ENCODE measurements at places on chromosomes 7 and 10.
A peak's percentile ranks its signal among the peaks of the same experiment; 100 is the strongest.

DNA sequence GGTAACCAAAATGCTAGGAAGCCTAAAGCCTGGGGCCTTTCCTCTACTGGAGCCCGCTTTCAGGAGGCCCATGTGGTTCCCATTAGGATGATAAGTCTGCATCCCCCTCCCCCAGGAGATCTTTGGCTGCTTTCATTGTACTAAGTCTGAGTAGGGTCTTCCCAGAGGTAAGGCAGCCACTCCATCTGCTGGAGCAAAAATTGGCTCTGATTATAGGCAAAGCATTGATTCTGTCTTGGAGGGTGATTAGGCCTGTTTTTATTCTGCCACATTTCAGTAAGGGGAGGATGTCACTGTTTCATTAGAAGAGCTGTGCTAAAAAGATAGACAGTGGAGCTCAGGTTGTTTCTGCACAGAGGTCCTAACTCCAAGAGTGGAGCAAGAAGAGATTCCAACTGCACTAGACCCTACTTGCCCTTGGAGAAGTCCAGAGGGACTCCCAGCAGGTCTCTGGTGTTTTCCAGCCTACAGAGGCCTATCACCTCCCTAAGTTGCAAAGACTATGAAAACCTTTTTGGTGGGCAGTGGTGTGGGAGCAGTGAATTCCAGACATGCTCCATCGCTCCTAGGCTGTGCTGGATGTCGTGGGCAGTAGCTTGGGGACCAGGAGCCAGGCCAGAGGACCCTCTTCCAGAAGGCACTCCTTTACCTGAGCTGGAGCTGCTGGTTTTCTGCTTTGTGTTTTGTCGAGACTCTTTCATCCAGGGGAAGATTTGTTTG lies 7.1 kb upstream of the HOXA2 start:
- no peak for DNase-seq

DNA sequence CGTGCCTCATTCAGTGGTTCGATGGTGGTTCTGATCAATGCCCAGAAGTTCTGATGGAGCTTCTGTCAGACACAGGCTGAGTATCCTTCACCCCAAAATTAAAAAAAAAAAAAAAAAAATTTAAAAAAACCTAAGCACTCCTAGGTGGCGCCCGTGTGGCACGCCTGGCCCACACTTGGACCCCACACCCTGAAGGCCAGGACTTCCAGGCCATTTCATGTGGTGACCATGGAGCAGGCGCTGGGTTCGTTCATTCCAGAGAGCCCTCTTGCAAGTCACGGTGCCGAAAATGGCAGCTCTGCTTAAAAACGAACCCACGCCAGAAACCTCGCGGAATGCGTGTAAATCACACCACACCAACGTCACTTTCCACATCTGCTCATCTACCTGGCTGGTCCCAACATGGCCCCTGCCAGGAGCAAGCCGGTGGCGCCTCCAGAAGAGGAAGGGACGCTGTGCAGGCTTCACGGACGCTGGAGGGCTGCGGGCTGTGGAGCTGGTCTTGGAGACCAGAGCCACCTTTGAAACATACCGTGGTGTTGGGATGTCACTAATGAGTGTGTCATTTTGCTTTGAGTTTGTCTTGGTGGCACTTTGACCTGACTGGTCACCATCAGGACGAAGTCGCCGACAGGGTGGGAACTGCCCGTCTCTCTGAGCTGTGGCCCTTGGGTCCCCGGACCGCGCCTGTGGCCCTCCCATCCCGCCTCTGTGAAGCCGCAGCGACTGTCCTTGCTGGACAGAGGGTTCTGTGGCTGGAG lies 46.0 kb upstream of the PRKAR1B start:
- no peak for DNase-seq

- no peak for DNase-seq
Observed at GRCh38 chr10:60125895-60126294, 219.5 kb upstream of the CCDC6 start.

- no peak for DNase-seq
Observed at GRCh38 chr10:122293961-122294380, 22.9 kb downstream of the BTBD16 start.

DNA sequence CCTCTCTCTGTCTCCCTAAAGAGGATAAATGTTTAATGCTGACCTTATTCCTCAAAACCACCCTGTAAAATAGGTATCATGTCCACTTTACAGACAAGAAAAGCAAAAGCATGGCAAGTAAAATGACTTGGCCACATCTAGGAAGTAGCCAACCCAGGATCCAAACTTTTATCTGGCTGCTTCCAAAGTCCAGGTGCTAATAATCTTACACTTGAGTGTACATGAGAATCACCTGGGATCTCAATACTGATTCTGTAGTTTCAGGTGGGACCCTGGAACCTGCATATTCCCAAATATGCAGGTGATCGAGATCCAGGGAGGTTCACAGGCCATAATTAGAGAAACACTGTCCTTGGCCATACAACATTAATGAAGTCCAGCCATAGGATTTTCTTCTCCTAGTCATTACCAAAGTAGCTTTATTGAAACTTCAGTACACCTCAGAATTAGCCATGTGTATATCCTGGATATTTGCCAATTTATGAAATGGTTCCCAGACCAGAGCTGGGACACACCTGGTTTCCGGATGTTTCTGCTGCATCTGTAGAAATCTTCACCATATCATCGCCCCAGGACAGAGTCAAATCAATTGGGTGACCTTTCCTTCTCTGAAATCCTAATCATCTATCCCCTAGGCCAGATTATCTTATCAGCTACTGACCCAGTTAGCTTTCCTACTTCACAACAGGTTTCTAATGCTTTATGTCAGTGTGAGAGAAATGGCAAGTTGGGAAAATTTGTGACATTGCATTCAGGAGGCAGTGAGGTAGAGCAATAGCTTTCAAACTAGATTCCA lies 119.1 kb upstream of the KMT2E start:
- DNase-seq = no peak

- DNase-seq = no peak
Observed at GRCh38 chr7:41738806-41739205, 35.9 kb upstream of the INHBA start.

DNA sequence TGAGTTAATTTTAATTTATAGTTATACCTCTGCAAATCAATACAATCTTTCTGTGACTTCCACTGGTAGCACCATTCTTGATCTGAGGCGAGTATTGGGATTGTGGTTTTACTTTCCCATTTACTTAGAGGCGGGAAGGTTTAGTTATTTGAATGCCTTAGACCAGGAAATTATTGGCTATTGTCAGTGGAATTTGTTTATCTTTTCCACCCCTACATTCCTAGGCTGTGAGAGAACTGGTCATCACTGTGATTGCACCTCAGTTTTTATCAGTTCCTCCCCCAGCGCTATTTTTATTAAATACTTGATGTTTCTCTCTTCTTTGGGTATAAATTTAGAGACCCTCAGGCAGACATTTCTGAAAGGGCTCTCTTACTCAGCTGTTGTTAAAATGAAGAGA lies 29.9 kb downstream of the CDK14 start:
- DNase-seq = no peak

DNA sequence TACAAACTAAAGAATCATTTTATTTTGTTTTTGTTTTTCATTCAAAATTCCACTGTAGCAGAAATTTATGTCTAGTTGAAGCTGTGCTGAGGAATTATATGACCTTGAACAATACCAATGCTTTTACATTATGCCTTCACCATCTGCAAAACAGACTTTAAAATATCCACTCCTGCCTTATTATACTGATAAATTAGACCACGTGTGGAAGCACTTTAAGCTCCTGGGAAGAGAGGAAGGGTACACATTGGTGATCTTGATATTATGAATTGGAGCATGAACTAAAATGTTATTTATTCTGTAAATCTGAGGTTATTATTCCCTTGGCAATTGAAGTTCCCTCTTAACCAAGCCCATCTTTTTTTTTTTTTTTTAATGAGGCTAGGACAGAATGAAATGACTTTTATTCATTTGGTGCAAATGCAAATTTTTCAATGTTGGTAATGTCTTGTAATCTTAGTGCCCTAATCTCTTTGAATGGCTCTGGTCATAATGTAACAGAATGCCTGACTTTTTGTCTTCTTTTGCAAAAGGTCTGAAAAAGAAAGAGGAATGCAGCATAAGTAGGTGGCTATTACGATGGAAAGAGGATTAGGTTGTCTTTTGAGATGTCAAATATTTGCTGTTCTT lies 139.9 kb upstream of the COBL start:
- DNase-seq = no peak

DNA sequence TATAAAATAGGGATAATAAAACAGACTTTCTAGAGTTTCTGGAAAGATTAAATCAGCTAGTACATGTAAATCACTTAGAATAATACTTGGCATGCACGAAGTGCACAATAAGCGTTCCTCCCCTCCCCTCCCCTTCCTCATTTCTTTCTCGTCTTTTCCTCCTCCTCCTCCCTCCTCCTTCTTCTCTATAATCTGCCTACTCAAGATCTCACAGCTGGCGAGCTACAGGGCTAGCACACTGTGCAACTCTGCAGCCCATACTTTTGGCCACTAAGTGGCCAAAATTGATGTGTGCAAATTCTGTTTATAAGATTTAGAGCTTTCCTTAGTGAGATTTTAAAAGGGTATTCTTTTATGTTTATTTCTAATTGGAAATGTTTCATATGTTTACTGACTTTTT lies 565.3 kb downstream of the PHTF2 start:
- no peak for DNase-seq

DNA sequence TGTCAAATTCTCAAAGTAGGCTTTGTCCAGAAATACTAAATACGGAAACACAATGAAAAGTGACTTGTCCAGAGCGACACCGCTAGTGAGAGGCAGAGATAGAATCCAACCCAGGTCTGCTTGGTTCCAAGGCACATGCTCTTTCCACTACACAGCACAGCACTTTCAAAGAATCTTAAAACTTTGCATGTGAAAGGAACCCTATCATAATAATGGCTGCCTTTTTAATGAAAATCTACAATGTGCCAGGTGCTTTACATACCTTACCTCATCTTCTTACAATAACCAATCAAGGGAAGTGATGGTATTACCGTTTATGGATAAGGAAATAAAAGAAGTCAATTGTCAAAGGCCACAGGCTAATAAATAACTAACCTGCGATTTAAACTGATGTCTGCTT lies 2.6 kb downstream of the CHCHD3 start:
- no peak for DNase-seq

- no peak for DNase-seq
Observed at GRCh38 chr10:5413012-5413938, 918 bp downstream of the NET1 start.

GRCh38 chr10:42932735-42933447 lies 144.0 kb upstream of the RET start:
- DNase-seq = peak; percentile 64

GRCh38 chr7:48098846-48099245 lies 9.8 kb downstream of the UPP1 start:
- no peak for DNase-seq

DNA sequence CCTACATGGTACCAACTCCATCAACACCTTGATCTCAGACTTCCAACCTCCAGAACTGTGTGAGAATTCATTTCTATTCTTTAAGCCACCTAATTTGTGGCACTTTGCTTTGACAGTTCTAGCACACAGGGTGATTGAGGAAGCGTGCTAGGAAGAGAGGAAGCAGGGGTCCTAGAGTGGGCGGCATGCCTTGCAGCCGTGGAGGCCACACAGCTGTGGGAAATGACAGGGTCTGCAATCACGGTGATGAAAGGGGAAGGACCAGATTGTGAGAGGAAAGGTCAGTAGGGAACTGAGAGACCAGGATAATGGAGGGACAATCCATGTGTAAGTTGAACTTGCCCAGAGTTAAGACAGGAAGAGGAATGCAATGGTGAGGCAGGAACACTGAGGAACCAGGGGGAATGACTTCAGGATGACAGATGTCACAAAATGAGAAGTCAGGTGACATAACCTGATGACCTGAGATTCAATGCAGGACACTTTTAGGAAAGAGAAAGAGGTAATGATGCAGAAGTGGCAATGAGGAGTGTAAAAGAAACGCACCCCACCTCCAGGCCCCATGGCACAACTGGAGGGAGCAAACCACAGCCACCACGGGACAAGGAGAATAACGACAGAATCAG lies 87.3 kb upstream of the PIK3CG start:
- DNase-seq = no peak

- DNase-seq = no peak
Observed at GRCh38 chr10:18759575-18759974, 100.3 kb downstream of the ARL5B start.

GRCh38 chr7:121752706-121753105 lies 120.3 kb upstream of the PTPRZ1 start:
- DNase-seq = no peak

DNA sequence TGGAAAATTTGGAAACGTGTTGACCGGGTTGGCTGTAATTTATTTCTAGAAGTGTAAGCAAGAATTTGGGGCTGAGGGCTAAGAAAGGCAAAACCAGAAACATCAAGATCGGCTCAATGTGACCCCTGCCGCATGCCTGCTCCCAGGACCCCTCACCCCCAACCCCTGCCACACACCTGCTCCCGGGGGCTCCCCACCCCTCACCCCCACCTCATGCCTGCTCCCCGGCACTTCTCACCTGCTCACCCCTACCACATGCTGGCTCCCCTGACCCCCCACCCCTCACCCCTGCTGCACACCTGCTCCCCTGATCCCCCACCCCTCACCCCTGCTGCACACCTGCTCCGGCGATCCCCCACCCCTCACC lies 19.0 kb upstream of the CFAP46 start:
- no peak for DNase-seq

DNA sequence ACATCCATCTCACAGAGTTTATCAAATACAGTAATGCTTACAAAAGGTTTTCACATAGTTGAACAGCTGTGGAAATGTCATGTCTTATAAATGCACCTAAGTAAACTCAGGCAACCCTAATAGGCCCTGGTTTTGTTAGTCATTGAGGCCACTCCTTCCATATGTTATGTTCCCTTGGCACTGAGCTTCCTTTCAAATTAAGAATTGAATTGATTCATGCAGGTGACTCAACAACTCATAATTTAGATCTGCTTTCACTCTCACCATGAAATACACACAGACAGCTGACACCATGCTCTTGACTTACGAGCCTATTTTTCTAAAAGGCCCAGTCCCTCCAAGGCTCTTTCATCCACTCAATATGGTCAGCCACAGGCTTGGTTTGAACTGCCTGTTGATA lies 476.9 kb downstream of the KCNMA1 start:
- DNase-seq = no peak

DNA sequence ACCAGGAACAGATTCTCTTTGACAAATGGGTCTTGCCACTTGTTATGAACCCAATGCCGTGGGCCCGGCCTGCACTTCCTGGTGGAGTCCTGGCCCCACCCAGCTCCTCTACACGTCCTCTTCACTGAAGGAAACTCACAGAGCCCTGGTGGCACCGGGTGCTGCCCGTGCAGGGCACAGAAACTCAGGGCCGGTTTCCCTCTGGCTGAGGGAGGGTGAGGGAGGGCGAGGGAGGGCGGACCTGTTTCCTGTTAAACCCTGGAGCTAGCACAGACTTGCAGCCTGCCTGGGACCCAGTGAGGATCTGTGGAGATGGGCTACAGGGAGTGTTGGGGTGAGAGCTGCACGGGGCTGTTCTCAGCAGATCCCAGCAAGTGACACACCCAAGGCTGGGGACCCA lies 596.3 kb downstream of the PTPRN2 start:
- DNase-seq = no peak

DNA sequence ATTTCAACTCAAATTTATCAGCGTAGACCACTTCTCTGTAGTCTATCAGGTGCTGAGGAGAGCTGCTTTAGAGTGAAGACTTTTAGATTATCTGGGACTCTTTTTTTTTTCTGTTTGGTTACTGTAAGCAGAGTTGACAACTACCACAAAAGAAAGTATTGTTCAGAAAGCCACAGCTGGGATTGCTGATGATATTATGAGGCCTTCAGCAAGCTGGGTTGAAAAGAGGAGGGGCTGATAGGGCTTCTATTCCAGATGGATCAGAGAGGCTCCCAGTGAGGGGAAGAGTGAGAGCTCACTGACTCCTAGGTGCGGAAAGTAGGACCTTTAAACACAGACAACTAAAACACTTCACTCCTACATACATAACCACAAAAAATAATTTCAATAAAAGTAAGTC lies 188.5 kb upstream of the FERD3L start:
- no peak for DNase-seq
